ENCODE measurements at places on chromosomes 5 and 9. TPM values are rescaled to one million over a fixed set of nuclear protein-coding genes. Genes with fewer than 3 reads are reported as not detected.

Gene MED22
- 31.3 TPM for total RNA-seq

Gene SOHLH1
- total RNA-seq, result 0.12 TPM

Gene ADAMTS6
- total RNA-seq, result 0.10 TPM

Gene MRRF
- 70.9 TPM for total RNA-seq

Gene FOXD4
- total RNA-seq, result 0.23 TPM

Gene PPP1R26
- total RNA-seq, result 15.2 TPM

Gene OLFML2A
- total RNA-seq, result 22.1 TPM

Gene LRRC14B
- not detected for total RNA-seq

Gene LCN12
- total RNA-seq, result 0.82 TPM

Gene ABO
- not detected for total RNA-seq

Gene DND1
- 0.47 TPM for total RNA-seq

Gene OGN
- total RNA-seq, result not detected

Gene HMGCS1
- 56.8 TPM for total RNA-seq

Gene PDLIM4
- 0.45 TPM for total RNA-seq

Gene MPDZ
- 11.0 TPM for total RNA-seq

Gene CNTLN
- total RNA-seq, result 5.6 TPM

Gene FGF18
- total RNA-seq, result 2.5 TPM

Gene PFN3
- not detected for total RNA-seq

Gene RABL6
- 78.1 TPM for total RNA-seq

All from A549 treated with Hydrocortisone at 1 μM for 4 hours (cell line).